Naive thymus-derived CD8-positive, alpha-beta T cell (primary cell): ENCODE measurements at places on chromosomes 16 and 17.

DNA sequence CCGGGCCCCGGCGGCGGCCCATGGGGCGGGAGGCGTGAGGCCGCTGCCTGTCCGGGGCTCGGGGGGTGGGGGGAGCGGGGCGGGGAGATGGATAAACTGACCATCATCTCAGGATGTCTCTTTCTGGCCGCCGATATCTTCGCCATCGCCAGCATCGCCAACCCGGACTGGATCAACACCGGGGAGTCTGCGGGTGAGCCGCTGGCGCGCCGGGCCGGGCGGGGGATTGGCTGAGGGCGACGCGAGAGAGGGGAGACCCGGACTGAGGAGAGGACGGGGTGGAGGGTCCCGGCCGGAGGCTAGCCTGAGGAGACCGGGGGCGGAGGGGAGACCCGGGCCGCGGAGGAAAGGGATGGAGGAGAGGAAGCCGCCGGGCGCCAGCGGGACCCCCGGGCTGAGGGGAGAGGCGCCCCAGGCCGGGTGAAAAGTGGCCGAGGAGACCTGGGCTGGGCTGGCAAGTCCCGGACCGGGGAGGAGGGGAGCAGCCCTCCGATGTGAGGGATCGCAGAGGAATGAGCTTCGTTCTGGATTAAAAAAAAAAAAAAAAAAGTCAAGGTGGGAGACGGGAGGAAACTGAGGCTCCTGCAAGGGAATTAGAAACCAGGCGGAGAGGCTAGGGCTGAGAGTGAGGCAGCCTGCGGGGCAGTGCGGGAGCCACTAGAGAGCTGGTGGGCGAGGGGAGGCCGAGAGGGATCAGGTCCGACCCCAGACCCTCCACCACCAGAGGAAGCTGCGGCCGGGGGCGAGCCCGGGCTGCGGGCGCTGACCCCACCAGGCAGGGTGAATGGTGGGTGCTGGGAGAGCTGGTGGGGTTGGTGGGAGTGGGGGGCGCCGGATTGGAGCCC is 526 bp downstream of the MOSMO start:
- DNase-seq, result peak; percentile 21

GRCh38 chr17:33381201-33381600 is 88.1 kb upstream of the ASIC2 start:
- no peak for DNase-seq

GRCh38 chr17:82705756-82706155 is 7.3 kb upstream of the RAB40B start:
- DNase-seq, result no peak

DNA sequence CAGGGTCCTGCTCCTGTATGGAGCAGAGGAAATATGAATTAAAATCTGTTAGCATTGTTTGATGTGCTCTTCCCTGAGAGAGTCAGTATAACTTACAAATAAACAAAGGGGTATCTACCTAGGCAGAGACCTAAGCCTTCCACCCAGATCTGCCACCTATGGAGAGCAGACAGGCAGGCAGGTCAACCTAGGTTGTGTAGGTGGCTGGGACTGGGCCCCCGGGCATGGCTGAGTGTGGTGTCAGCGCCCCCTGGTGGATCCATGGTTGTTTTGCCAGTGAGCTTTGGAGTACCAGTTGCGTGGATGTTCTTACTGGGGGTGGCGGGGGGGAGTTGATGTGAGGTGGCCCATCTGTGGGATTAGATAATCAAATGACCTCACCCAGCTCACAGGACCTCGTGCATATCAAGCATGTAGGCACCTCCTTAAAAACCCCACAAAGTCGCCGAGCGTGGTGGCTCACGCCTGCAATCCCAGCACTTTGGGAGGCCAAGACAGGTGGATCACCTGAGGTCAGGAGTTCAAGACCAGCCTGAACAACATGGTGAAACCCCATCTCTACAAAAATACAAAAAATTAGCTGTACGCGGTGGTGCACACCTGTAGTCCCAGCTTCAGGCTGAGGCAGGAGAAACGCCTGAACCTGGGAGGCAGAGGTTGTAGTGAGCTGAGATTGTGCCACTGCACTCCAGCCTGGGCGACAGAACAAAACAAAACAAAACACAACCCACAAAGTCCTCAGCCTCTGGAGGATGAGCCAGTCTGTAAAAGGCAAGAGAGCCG is 17.6 kb downstream of the DUS2 start:
- DNase-seq, result peak; percentile 95

GRCh38 chr17:51618476-51618875 is 358.1 kb downstream of the UTP18 start:
- DNase-seq, result no peak

GRCh38 chr16:74758801-74759200 is 15.8 kb downstream of the FA2H start:
- no peak for DNase-seq

GRCh38 chr17:9645851-9646545 is 681 bp downstream of the USP43 start:
- no peak for DNase-seq

DNA sequence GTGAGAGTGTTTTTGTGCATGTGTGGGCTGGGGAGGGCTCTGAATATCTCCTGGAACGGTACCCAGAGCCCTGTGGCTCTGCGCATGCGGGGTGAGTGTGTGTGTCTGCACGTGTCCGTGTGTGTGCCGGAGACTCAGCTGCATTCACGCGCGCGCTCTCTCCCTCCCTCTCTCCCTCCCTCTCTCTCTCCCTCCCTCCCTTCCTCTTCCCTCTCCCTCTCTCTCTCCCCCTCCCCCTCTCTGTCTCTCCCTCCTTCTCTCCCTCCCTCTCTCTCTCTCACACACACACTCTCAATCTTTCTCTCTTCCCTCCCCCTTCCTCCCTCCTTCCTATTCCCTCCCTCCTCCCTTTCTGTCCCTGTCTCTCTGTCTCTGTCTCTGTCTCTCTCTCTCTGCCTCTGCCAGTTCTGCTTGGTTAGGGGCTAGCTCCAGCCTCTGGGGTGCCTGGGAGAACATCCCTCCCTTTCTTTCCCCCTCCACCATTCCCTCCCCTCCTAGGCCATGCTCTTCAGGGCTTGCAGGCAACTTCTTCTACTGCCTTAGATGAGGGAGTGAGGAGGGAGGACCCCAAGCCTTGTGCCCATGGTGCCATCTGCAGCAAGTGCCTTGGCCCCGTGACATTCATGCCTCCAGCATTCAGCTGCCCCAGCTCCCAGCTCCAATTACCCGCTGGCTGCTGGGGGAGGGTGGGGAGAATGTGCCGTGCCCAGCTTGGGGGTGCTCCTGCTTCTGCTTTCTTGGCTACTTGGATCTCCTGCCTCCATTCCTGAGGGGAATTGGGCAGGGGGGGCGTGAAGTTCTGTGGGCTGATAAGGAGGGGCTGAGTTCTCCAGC is 6.4 kb downstream of the THRA start:
- DNase-seq, result peak; percentile 78

- no peak for DNase-seq
Observed at GRCh38 chr17:45222996-45223538, 1.4 kb downstream of the FMNL1 start.

GRCh38 chr16:54027995-54028394 is 258.6 kb downstream of the IRX3 start:
- DNase-seq, result no peak

GRCh38 chr16:51376080-51376479 is 225.0 kb upstream of the SALL1 start:
- DNase-seq, result no peak

DNA sequence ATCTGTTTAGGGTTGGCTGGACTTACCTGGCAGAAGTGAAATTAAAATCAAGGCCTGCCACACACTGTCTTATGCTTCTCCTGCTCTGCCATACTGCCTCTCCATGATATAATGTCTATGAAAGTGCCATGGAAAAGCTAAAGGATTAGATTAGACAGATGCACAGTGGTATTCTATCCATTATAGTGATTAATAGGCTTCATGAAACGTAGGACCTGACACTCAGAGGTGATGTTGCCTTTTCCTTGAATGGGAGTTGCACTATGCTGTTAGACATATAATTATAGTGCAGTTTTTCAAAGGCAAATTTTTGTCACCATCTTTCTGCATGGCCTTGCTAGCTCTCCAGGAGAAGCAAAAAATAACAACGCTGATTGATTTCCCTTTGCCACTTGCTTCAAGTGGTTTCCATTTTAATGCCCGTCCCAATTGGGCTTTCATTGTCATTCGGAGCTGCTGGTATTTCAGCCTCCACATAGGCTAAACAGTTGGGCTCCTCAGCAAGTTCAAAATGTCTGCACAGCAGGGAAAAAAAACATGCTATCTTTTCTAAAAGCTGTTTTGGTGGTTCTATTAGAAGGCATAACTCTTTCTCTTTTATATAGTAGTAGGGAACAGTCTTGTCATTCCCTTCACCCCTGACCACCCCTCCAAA is 502.8 kb upstream of the GOT2 start:
- DNase-seq, result no peak
